ENCODE measurements at places on chromosomes 16 and 17.

DNA sequence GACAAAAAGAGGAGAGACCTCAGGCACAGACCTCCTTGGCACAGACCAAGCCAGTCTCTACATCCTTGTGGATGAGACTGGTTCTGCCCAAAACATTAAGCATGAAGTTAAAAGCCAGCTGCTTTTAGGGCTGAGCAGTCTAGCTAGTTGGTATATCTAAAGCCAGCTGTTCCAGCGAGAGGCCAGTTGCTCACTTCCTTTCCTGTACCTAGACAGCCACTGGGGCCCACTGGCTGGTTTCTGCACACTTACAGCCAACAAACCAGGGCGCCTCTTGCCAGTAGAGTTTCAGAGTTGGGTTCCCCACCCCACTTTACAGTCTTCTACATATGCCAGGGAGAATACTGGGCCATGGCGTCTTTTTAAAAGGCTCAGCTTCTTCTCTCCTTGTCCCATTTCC, 242.4 kb downstream of the ZFHX3 start:
- DNase-seq: no peak

DNA sequence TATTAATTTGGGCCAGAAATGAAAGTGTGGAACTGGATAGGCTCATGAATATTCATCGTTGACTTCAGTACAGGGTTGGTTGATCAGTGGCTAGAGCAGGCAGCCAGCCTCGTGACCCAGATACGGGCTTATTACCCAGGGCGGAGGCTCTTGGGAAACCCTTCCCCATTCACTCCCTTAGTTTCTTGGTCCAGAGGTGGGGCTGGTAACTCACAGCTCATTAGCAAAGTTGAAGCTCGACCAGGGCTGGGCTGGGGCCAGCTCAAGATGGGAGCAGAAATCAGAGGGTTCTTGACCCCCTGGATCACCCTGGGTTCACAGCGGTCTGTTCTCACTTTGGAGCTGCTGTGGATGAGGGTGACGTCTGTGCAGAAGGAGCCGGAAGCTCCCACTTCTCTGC, 44.6 kb upstream of the GSE1 start:
- no peak for DNase-seq

DNA sequence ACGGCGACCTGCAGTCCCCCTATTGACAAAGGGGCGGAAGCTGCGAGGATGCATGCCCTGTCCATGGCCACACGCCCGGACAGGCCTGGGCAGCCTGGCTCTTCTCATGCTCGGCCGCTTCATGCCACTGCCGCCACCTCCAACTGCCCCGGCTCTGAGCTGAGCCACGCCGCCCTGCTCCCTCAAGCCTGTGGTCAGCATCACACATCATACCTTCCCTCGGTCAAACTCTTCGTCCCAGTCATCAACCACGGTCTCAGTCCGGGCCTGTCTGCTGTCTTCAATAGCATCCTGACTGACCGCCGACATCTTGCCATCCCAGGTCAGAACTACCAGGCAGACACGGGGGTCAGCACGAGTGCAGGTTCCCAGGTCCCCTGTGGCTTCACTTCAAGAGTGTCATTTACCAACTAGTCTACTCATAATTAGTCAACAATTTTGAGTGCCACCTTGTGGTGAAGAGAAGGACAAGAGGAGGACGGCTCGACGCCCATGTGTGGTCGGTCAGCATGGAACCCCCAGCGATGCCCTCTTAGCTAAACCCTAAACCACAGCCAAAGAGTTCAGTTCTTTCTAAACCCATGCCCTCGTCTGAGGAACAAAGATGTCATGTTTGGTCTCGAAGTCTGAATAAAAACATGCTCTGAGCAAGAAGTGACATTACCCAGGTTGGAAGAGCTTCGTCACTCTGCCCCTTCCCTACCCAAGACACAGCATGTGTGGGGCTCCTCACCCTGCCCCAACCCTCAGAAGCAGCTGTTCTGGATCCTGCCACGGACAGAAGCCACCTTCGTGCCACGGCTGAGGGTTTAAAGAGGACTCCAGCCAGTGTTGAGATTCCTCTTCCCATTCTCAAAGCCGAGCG, 16.9 kb upstream of the CYTH1 start:
- peak; percentile 42 for DNase-seq

DNA sequence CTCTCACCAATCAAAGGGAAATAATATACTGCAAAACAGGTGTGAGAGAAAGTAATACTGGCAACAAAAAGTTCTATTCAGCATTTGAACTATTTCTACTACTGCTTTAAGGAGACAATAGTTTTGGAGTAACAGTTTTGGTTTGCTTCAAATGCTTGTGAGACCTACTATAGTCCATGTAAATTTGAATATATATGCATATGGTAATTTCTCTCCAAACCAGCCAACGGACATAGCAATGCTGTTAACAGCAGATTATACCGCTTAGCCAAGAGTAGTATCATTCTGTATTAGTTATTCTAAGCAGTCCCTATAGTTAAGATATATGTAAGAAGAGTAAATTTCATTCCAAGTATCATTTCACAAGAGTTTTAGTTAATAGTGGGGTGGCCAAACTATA, 18.5 kb downstream of the PHLPP2 start:
- no peak for DNase-seq
